EH (cell line): ENCODE measurements at places on chromosomes 4 and X.
A peak's percentile ranks its signal among the peaks of the same experiment; 100 is the strongest.

DNA sequence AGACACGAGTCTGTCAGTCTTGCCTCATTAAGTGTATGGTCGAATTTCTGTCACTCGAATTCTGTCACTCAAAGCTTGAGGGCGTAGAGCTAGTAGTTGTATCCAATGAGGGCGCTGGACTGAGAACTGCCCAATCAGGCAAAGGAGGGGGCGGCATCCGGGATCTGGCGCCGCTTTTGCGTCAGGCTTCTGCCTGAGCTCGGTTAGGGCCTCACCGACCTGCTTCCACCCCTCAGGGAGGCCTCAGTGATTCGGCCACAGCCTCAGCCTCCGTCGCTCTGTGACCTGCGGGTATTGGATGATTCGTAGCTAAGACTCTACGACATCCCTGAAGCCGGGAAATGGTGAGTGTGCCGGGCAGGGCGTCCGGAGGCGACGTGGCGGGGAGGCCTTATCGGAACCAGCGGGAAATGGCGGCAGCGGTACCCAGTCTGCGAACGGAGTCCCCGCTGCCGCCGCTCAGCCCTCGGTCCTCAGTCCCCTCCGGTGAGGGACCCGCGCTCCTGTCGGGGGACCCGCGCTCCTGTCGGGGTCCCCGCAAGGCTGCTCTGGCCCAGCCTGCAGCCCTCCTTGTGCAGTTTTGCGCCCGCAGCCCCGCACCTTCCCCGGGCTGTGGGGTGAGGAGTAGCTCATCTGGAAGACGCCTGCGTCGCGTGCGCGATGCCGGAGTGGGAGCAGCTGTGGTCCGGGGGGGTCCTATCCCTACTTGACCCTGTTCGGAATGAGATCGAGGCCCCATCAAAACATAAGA lies 88.3 kb downstream of the ZNF718 start:
- peak; percentile 41 for DNase-seq

- DNase-seq, result peak; percentile 80
Observed at GRCh38 chr4:73856518-73856917, 3.4 kb downstream of the PF4V1 start.

DNA sequence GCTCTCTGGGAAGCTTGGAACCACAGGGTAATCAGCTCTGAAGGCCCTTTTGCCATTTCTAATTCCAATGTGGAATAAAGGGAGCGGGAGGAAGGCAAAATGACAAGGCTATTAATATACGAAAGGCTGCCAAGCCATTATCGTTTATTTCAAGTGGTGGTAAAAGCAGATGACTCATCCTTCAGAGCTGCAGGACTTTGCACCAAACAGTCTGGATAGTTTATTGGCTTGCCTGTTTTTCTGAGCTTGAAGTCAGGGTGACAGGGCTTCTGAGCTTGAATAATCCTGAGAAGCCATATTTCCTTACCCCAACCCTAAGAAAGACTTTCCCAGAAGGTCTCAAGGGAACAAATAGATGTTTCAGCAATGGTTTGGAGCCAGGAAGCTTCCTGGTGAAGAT lies 7.7 kb upstream of the GABRE start:
- DNase-seq, result peak; percentile 90

- DNase-seq, result no peak
Observed at GRCh38 chr4:121380776-121381462, at the start of gene QRFPR. Gene QRFPR (minus strand): TSS chr4:121381018. CDS start chr4:121380647, 371 bp downstream.

- DNase-seq, result peak; percentile 92
Observed at GRCh38 chrX:109840585-109840984, 107.5 kb upstream of the ACSL4 start.

DNA sequence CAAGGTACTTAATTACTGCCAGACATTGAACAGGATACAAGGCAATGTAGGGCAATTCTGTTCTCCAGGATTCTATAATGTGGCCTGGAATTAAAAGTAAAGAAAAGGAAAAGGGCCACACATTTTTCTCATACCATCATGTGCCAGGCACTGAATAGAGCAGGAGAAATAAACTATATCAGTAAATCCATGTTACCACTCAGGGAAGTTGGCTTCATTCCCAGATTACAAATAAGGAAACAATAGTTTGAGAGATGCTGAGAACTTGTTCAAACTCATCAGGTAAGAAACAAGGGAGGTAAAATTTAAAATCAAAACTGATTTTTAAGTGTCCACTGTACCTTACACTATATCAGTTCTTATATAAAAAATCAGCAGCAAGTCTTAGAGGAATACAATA lies 645.0 kb upstream of the ATOH1 start:
- DNase-seq, result no peak

DNA sequence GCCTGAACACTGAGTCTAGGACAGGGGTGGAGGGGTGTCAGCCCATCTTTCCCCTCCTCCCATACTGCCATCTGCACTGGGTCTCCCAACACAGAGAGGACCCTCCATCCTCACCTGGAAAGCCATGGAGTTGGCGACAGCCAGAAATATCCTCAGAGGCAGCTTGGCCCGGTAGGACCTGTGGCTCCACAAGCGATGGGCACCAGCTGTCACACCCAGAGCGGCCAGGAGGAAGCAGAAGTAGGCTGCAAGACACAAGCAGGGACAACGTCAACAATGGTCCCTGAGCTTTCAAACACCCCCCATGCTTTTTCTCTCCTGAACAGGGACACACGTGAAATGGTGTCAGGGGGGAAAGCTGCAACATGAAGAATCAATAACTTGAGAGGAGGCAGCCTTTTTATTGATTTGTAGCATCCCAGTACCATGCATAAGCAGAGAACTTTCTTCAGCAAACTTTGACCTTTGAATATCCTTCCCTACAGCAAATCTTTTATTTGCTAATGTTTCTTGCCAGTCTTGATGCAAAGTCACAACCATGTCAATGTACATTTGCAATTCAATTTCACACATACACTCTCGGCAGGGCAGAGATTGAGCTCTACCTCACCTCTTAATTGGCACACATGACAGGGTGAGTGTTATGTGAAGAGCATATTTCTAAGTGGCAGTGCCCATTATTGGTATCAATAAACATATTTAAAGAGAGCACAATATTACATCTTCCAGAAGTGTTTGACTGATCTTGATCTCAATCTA lies 93.2 kb downstream of the SCD5 start:
- no peak for DNase-seq

- DNase-seq, result peak; percentile 58
Observed at GRCh38 chr4:150316332-150317205, 238.3 kb downstream of the DCLK2 start.
